ENCODE measurements at places on chromosomes 2 and 18.

- no peak for DNase-seq
Observed at GRCh38 chr2:71571945-71572344, 118.6 kb downstream of the DYSF start.

- DNase-seq: no peak
Observed at GRCh38 chr2:222250313-222250712, 48.5 kb downstream of the PAX3 start.

GRCh38 chr2:73704285-73704684 lies 32.9 kb downstream of the TPRKB start:
- no peak for DNase-seq

DNA sequence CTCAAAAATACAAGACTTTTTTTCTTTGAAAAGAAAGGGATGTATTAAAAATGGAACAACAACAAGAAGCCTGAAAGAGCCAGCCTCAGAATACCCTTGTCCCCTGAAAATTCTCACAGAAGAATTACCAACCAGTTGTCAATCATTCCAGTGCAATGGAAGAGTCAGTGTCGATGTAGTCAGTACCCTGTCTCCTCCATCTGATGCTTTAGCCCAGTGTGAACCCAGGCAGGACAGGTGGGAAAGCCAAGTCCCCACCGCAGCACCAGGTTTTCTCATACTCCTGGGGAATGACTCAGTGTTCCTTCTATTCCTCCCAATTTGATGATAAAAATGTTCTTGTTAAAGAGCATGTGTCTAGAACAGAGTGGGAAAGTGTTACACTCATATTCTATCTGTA lies 332.0 kb upstream of the CHAC2 start:
- DNase-seq: no peak

DNA sequence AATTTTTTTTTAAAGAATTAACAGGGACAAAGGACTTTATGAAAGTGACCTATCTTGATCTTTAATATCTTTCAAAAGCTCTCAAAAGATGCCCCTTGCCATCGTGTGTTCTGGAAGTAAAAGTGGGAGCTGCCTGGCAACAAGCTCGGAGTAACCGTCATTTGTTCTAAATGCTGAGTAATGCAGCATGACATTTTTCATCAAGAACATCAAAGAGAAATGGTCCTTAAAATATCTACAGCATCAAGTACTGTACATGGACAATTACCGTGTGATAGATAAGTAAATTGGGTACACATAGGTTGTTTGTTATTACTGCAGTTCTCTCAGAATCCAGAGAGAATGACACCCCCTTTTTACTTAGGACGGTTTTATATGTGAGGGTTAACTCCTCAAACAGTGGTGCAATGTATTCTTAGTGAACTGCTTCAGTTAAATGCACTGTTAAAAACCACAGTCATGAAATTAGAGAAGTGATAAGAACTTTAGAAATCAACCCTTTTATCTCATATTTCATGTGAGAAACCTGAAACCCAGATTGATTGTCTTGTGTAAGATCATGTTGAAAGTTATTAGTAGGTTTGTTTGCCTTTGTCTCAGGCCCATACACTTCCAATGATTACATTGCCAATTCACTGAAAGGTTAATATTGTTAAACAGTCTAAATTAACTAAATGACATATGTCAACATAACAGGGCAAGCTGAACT lies 90.6 kb upstream of the HNMT start:
- no peak for DNase-seq
